ENCODE measurements at places on chromosomes 2 and 18. TPM values are rescaled to one million over a fixed set of nuclear protein-coding genes. Genes with fewer than 3 reads are reported as not detected.

GRCh38 chr18:72601481-72601880 is 57.3 kb upstream of the CBLN2 start:
- no peak for DNase-seq

GRCh38 chr2:60025496-60025895 is 528.0 kb downstream of the BCL11A start:
- no peak for DNase-seq

GRCh38 chr18:48702346-48703027 is 163.7 kb downstream of the CTIF start:
- DNase-seq = no peak

- DNase-seq = no peak
Measured at GRCh38 chr2:27091746-27092695, 5.4 kb downstream of the KHK start.

DNA sequence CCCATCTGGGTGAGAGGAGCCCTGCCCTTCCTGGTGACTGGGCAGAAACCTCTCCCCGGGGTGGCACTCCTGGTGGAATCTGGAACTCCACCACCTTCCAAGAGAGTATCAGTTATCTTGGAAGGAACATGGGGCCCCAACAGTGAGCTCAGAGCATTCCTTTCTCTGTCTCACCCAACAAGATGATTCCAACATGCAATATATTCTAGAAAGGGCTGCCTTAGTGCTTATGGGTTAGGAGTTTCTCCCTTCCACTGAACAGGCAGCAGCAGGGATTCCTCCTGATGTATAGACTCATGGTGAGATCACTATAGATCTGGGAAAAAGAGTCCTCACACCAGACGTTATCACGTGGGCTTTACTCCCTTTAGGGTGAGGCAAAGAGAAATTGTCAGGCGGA is 147.1 kb downstream of the COL4A4 start:
- DNase-seq = no peak

DNA sequence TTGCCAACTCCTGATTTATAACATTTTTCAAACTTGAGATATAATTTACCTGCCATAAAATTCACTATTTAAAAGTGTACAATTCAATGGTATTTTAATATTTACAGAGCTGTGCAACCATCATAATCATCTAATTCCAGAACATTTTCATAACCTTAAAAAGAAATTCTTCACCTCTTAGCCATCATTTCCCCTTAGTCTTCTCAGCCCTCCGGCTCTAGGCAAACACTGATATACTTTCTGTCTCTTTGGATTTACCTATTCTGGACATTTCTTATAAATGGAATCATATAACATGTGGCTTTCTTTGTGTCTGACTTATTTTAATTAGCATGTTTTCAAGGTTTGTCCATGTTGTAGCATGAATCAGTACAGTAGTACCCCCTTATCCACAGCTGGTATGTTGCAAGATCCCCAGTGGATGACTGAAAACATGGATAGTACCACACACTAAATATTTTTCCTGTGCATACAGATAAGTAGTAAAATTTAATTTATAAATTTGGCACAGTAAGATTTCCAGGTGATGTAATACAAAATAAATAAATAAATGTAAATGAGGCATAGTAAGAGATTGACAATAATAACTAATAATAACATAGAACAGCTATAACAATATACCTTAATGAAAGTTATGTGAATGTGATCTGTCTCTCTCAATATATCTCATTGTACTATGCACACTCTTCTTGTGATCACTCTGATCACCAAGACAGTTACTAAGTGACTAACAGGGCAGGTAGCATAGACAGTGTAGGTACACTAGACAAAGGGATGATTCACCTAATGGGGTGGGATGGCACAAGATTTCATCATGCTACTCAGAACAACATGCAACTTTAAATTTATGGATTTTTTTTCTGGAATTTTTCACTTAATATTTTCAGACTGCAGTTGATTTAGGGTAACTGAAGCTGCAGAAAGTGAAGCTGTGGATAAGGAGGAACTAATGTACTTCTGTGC is 73.1 kb downstream of the RAB3GAP1 start:
- no peak for DNase-seq

DNA sequence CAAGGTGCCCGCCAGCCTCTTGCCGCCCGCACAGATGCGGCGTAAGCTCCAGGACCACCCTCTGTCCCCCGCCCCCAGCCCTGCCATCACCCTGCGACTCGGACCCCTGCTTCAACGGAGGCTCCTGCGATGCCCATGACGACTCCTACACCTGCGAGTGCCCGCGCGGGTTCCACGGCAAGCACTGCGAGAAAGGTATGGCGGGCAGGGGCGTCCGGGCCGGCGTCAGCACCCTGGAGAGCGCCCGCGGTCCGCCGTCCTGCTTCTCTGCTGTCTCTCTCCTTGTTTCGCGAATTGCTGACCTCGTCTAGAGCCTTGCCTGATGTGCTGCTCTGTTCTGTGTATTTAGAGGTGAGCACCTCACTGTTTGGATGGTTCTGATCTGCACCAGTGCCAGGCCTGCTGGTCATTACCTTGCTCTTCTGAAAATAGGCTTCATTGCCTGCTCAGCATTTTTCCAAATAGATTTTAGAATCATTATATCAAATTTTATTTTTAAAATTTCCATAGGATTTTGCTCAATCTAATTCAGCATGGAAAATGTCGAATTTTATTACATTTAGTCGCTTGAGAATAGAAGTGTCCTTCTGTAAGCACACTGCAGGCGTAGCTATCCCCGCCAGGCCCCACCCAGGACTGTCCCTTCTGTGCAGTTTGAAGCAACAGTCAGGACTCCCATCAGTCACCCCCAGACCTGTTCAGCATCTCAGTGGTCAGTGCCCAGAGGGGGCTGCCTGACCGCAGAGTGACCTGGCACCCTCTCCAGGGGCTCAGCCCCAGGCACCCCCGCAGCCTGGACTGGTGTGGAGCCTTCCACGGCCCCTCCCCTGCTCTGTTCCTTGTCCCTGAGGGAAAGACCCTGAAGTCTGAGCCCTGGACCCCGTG is 51.6 kb downstream of the SNED1 start:
- DNase-seq = no peak

Gene RRM2
- total RNA-seq = not detected

Gene WNT6
- total RNA-seq = not detected

Gene ZSWIM2
- not detected for total RNA-seq

Data from body of pancreas (tissue), 4 donors.